ENCODE measurements at places on chromosomes 3 and 15. TPM values are rescaled to one million over a fixed set of nuclear protein-coding genes. Genes with fewer than 3 reads are reported as not detected.

DNA sequence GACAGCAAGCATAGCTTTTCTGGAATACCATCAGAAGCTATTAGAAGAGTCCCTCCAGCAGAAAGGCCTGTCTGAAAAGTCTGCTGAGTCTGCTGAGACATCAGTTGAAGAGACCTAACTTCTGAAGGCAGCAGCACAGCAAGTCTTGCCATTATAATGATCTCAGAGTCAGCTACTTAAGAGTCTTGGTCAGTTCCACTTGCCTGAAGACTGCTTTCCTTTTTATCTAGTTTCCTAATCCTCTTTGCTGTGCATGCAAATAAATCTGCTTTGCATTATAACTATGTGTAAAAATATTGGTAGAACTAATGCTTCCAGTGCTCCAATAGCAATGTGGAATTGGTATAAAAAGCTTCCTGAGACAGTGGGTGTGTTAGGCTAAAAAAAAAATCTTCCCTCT lies 34.9 kb upstream of the CPOX start:
- no peak for DNase-seq

GRCh38 chr3:60555686-60556354 lies 695.4 kb downstream of the FHIT start:
- DNase-seq, result no peak

NR2E3 gene
- total RNA-seq, result not detected

- DNase-seq, result no peak
These were observed 2.9 kb downstream of the TPM1 start for GRCh38 chr15:63045465-63045840.

GNAT1 gene
- total RNA-seq, result not detected

ARGFX gene
- not detected for total RNA-seq

- DNase-seq, result no peak
These were observed 11.0 kb downstream of the STARD5 start for GRCh38 chr15:81312790-81313543.

GRCh38 chr3:143924522-143925285 lies 46.9 kb upstream of the DIPK2A start:
- no peak for DNase-seq

PPP1R14D gene
- not detected for total RNA-seq

ADGRG7 gene
- total RNA-seq, result not detected

DNAH1 gene
- total RNA-seq, result 12.2 TPM

DNA sequence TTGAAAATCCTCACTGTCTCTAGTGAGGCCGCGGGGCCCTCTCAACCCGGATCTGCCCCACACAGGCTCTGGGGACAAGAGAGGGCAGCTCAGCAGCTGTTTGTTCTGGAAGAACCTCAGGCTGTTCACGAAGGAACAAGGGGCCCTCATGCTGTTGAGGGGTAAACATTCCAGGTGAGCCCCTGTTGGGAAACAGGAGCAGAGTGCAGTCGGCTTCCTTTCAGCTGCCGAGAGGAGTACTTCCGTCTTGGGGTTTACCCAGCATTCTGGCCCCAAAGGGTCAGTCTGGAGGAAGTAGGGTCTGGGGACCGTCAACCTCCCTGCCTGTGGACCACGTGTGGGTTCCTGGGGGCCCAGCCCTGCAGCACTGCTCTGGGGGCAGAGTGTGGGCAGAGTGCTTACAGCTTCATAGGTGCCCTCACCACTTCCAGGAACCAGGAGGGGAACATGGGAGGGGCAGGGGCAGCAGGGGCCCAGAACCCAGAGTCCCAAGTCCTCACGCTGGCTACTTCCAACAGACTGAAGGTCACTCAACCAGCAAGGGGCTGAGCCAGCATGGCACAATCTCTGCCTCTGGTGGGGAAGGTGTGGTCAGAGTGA lies 49.2 kb upstream of the CTSH start:
- DNase-seq, result no peak

BBS4 gene
- 10.0 TPM for total RNA-seq

TGM5 gene
- not detected for total RNA-seq
